Femur (tissue), 1 donor: ENCODE measurements at places on chromosomes 7 and 10.

DNA sequence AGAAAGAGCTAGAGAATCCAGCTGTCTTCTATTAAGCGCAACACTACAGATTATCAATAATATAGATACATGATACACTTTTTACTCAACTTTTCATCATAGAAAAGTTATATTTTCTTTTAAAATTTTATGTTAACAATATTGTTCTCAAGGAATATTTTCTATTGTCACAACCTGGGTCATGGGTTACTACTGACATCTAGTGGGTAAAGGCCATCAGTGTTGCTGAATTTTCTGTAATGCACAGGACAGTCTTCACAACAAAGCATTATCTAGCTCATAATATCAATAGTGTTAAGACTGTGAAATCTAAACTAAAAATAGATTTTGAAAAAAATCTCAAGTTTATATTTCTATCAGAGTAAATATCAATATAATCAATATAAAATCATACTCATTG is 209.8 kb downstream of the ZNF33B start:
- no peak for DNase-seq

DNA sequence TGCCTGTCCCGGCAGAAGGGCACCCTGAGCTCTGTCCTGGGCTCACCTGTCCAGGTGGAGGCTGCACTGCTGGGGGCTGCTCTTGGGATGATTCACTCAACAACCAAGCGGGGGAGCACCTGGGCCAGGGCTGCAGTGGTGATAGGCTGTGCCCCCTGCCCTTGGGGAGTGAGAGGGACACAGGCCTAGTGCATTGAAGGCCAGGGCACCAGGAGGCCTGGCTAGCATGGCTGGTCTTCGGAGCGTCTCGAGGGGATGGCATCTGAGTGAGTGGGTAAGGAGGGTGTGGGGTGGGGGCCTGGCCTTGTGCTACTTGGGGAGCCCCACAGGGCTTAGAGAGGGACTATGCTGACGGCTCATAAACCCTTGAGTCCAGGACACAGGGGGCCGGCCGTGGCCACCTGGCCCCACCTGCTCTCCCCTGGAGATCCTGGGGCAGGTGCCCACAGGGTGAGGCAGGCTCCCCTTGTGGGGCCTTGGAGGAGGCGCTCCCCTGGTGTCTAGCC is 3.1 kb downstream of the PWWP2B start:
- no peak for DNase-seq

DNA sequence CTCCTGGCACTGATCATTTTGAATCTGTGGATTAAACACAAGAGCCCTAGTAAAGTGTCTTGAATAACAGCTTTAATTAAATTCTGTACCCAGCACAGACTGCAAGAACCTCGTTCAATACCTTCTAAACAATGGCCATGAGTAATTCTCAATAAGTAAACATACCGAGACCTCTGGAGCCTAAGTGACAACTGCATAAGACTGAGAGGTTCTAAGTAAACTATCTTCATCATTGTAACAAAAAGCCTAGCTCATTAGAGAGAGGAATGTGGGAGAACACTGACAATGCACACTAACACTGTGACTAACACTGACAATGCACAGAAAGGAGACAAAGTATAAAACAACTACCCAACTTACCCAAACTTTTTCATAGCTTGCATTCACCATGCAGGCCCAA is 117.4 kb downstream of the ELAPOR2 start:
- DNase-seq, result no peak

DNA sequence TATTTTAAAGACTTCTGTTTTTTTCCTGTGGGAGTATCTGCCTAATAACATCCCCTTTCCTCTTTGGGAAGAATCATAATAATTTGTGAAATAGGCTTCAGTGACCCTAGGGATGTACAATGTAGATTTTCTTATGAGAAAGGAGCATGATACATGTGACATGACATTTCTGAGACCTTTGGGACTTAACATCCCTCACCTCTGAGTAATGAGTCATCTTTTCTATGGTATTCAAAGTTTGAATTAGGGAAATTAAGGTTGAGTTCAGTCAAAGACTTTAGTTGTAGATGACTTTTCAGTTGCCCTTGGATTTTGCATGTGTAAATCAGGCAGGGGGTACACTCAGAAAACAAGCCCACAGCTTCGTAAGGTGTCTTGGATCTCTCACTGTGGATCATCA is 14.3 kb downstream of the GRK5 start:
- no peak for DNase-seq

GRCh38 chr10:61337741-61338140 is 115.4 kb downstream of the TMEM26 start:
- DNase-seq, result no peak

DNA sequence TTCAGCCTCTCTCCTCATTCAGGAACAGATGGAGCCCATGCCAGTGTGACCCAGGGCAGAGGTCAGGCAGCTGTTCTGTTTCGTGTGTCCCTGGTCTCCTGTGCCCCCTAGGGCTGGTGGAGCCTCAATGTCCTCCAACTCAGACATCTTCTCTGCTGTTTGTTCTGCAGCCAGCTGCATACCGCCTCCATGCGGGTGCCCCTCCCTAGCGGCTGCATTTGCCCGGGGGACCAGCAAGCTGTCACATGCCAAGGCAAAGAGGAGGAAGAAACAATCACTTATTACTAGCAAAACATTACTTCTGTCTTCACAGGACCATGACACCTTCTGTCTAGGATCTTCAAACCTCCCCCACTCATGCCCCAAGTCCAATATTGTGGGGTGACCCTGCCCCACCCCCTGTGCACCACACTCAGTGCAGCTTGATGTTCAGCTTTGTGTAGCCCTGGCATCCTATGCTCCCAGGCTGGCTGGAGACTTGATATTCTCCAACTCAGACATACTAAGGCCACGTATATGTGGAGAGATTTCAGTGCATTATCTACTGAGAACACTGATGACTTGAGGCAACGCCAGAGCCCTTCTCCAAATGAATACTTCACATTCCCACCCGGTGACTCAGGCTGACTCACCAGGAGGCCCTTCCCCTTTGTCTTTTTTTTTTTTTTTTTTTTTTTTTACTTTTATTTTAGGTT is 188.9 kb downstream of the SKIDA1 start:
- peak; percentile 38 for DNase-seq

DNA sequence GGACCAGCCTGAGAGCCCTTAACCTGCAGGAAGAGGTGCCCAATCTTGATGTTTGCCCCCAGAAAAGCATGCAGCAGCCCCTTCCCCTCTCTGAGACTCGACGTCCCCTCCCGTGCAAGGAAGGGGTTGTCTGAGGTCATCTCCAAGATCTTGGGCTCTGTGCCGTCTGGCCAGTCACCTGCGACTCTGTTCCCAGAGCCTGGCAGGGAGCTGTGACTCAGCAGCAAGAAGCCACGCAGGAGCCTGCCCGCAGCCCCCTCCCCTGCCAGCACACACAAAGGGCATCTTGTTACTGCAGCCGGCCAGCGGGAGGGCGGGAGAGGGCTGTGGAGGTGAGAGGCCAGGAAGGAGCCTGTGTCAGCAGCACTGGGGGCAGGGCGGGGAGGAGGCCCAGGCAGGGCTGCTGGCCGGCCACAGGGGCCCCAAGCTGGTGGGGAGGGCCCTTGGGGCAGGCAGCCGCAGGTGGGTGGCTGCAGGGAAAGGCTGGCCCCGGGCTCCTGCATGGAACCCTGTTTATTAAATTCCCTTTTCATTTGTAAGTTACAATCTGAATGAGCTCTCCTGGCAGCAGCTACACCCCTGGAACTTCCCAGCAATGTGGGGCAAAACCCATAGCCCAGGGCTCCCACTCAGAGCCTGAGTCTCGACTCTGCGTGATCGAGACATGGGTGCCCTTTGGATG is 103.7 kb upstream of the ZMIZ1 start:
- DNase-seq, result peak; percentile 72

GRCh38 chr10:107952649-107953556 is 788.4 kb upstream of the SORCS1 start:
- DNase-seq, result no peak

DNA sequence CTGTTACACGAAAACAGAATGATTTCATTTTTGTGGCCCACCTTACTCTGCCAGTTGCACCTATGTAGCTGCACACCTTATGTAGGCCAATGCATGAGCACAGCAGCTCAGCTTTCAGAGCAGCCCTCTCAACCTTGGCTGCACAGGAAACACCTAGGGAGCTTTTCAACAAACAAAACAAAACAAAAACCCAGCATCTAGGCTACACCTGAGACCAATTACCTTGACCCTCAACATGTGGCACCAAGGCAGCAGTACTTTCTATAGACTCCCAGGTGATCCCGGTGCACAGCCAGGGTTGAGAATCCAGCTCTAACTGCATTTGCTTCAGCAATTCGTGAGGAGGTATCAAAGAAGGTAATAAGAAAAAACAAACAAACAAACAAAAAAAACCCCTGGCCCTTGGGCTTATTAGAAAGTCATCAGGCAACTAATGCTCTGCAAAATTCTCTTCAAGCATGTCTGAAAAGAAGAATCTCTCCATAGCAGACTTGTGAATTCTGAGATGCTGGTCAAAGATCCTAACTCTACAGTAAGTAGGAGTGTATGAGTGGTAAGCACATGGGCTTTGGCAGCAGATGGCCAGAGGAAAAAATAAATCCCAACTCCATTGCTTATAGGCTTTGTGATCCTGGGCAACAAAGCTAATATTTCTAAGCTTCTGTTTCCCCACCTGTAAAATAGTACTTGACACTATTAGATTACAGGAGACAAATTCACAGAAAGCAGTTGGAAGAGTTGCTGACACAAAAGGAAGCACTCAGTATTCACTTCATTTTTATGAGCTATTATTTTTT is 113.4 kb upstream of the NOBOX start:
- no peak for DNase-seq

- no peak for DNase-seq
These were observed 39.6 kb upstream of the SLC16A12 start for GRCh38 chr10:89575031-89575430.

DNA sequence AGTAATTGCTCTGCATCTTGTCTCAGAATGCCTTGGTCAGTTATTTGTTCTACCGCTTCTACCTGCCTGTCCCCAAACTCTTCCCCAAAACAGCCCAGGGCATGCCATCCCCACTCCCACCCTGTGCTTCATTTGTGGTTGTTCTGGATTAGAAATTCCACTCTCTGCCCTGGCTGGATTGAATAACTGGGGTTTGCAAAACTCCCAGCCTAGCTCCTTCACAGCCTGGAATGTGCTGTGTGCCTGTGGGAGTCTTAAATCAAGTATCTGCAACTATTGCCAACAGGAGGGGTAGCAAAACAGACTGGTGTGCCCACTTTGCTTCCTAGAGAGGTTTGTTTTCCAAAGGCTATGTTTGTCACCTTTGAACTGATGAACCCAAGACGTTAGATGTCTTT is 24.2 kb downstream of the TSPAN15 start:
- no peak for DNase-seq

DNA sequence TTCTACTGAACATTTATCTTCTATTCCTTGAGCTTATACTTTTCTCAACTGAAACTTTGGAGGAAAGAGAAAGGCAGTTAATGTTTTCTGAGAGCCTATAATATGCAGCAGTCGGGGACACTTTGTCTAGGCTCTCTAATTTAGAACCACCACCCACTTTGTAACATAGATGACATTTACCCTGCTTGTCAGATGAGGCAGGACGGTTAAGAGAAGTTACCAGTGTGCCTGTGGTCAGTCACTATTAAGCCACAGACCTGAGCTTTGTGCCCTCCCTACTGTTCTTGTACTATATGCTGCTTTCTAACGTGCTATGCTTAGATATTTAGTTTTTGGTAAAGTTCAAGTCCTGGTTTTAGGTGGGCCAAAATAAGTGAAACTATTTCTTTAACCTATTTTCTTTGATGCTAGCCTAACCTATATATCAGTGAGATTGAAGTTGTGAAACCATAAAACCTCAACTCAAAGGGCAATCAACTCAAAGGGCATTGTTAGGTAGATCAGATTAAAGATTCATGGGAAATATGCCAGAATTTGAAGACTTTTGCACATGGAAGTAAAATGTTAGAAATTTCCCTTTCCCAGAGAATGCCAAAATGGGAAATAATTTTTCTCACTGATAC is 156.5 kb upstream of the AGR3 start:
- no peak for DNase-seq

- DNase-seq, result peak; percentile 36
These were observed 81.9 kb upstream of the DYNC1I1 start for GRCh38 chr7:95690367-95690947.

DNA sequence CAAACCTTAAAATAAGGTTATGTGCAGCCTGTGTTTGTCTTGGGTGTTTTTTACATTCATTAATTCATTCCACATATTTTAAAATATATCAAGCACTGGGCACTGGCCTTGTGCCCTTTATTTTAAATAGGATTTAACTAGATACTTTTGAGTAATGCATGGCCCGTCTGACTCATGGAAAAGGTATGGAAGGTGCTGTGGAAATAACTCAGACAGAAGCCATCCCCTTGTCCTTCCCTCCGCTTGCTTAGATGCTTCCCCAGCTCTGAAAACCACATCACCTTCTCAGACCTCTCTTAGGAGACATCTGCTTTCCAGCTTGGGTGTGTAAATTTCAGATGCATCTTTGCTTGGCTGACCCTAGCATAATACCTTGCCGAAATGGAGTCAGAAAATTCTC is 30.5 kb downstream of the SLC18A2 start:
- DNase-seq, result no peak

GRCh38 chr7:101882595-101883564 is 65.5 kb downstream of the CUX1 start:
- peak; percentile 70 for DNase-seq

GRCh38 chr7:39085590-39086049 is 107.9 kb downstream of the POU6F2 start:
- peak; percentile 27 for DNase-seq

DNA sequence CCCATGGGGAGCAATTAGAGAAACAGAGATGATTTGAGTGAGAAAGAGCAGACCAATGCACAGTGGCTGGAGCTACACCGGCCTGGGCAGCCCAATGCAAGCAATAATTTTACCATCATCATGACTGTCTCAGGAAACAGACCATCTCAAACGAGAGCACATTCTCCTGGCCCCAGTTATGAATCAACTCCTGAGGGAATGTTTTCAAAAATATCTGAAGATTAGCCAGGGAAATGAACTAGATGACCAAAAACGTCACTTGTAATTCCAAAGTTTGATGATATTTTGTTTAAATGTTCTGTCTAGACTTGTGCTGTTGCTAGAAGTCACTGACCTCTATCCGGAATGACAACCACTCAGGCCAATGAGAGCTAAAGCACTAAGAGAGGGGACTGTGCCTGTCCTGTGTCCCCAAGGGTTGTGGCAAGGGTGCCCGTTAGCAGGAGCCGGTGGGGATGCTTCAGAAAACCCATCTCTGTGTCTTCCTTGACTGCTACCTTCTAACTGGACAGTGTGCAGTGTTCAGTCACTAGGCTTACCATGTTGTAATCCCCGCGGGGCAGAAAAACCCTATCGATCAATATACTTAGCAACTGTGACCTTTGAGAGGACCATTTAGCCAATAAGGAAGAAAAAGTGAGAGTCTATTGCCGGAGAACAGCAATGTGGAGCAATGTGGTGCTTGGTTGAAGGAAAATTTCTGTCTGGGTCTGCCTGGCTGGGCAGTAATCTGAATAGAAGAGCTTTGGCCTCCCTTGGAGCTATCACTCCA is 202.4 kb downstream of the ADAM12 start:
- DNase-seq, result no peak
